ENCODE measurements at places on chromosomes 2 and 18.

DNA sequence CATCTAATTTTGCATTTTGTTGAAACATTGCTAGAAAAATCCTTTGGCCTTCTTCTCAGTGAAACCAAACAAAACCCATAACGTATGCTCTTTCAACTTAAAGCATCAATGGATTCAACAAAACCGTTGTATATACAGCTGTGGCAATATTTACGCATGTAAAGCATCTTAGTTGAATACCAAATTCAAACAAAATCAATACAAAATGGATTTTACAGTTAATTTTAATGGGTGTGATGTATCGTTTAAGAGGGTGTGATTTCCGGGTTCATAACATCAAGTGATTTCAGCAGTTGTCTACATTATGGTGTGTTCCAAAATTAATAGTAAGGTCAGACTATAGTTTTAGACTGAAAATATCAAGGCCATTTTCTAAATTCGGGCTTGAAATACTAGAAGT lies 198.2 kb downstream of the TGIF1 start:
- DNase-seq = no peak

GRCh38 chr2:230905448-230906421 lies 19.3 kb downstream of the GPR55 start:
- peak; percentile 72 for DNase-seq

GRCh38 chr2:173196080-173196479 lies 120.4 kb downstream of the MAP3K20 start:
- DNase-seq = no peak

GRCh38 chr18:77530732-77531131 lies 281.1 kb downstream of the GALR1 start:
- no peak for DNase-seq

GRCh38 chr18:44411262-44411905 lies 269.3 kb upstream of the SETBP1 start:
- DNase-seq = no peak

DNA sequence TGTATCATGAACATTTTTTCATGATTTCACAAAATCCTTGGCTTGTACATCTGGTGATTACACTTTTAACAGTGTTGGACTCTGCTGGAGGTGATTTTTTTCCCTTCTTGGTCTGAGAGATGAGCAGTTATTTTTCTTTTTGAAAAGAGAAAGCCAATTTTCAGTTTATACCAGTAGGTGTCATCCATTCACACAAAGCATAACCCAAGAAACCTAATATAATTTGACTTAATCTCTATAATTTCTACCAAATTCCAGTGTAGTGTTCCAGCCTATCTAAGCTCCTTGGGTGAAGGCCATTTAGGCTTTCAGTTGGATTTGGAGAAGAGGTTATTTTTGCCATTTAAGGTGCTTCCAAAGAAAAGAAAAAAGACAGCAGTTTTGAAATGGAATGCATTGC lies 7.7 kb upstream of the ICOS start:
- no peak for DNase-seq

DNA sequence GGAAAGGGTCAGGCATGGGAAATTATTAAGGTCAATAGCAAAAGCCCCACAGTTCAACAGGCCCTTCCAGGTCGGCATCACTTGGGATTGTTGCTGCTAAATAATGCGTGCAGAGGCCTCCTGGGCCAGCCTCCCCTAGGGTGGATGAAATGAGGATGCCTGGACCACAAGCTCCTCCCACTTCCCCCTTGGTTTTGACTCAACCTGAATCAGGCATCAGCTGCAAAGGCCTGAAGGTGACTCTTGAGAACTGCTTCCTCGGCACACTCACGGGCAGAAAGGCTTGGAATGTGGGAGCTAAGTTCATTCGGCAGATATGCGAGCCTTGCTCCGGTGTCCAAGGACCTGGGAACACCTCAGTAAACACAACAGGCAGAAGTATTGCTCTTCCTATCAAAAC lies 69.3 kb downstream of the MBP start:
- peak; percentile 58 for DNase-seq

DNA sequence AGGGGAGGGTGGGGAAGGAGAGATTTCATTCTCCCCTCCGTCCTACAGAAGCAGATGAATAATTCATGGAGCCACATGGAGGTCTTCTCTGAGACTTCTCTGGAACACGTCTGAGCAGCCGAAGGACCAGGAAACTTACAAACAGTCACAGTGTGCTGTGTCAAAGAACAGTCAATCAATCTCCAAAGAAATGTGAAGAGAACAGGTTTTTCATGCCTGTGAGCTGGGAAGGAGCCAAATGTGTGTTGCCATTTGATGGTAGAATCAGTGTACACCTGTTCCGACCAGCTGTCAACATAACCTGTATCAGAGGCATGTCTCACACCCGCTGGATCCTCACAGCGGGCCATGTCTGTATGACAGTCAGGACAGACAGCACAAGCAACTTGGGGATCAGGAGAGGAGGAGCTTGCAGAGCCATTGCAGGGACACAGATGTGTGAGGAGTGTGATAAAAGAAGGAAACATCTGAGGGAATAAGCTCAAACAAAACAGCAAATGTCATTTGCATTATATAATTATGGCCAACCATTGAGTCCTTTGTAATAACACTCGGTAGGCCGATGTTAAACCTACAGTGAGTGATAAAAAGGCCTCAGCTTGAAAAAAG lies 298.5 kb downstream of the EN1 start:
- no peak for DNase-seq

DNA sequence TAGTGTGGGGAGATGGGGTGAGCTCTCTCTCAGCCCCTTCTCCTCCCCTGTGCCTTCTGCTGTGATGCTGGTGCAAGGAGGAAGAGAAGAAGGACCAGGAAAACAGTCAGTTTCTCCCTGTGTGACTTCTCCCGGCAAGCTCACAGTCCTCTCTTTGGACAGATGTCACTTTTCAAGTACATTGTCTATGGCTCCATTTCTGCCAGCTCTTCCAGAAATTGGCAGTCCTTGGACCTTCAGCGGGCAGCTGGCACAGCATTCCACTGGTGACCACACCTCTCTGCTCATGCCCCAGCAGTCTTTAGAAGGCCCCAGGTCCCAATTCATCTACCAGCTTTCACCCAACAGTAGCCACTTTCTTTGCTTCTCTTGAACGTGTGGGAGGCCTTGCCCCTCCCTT lies 63.9 kb downstream of the AOX1 start:
- DNase-seq = no peak

DNA sequence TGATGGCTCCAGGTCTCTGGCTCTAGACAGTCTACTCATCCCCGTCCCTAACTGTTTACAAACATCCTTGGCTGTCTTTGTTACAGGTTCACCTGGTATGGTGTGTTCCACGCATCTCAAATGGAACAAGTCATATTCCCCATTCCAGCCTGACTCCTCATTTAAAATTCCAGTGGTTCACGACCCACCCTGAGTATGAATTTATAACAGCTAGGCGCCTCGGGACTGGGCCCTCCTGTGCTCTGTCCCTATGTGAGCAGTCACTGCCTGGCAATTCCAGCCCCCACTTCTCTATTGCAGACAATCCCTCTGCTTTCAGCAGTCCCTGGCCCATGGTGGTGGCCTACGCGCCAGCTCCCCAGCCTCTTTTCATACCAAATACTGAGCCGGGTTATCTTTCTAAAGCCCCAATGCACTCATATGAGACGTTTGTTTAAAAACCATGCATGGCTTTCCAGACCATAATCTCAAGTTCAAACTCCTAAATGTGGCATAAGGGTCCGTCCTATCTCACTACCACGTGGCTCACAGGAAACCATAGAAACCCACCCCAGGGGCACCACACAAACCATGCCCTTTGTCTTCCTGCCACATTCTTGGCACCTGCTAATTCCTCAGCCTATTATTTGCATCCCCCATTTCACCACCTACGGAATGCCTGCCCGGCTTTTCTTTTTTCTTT lies 1.6 kb downstream of the SERPINB8 start:
- no peak for DNase-seq

GRCh38 chr2:52335727-52336126 lies 1303.8 kb upstream of the NRXN1 start:
- DNase-seq = no peak

DNA sequence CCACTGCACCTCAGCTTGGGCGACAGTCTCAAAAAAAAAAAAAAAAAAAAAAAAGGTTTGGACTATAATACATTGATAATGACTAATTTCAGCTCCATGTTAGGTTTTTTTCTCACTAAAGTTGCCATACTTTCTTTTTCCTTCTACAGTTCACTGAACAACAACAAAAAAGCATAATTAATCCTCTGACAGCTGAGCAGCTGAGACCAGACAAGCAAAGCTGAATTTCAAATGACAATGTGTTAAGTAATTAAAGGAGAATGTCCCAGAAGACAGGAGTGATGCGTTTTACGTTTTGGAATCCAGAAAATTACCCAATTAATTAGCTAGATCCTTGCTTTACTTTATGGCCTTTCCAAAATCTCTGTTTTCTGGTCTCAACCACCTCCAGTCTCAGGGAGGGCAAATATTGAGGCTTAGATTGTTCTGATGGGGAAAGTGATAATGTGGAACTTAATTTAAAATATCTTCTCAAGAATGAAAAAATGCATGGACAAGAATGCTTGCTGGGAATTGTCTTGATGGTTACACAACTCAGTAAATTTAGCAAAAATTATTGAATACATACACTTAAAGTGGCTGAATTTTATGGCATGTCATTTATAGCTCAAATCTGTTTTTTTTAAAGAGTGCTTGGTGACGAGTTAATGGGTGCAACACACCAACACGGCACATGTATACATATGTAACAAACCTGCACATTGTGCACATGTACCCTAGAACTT lies 17.4 kb upstream of the RMDN2 start:
- no peak for DNase-seq

DNA sequence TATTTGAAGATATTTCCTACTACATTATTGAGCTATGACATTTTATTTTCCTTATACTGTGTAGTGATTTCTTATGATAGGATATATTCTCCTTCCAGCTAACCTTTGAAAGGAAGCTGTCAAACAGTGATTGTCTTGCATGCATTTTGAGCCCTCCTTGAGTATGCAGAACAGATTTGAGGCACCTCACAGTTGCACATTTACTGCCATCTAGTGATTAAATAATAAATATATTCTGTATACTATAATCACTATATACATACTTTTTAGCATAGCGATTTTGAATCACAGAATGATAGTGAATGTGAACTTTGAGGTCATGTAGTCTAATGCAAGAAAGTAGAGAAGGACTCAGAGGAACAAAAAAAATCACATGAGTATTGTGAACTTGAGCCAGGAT lies 268.4 kb upstream of the CDH19 start:
- no peak for DNase-seq

DNA sequence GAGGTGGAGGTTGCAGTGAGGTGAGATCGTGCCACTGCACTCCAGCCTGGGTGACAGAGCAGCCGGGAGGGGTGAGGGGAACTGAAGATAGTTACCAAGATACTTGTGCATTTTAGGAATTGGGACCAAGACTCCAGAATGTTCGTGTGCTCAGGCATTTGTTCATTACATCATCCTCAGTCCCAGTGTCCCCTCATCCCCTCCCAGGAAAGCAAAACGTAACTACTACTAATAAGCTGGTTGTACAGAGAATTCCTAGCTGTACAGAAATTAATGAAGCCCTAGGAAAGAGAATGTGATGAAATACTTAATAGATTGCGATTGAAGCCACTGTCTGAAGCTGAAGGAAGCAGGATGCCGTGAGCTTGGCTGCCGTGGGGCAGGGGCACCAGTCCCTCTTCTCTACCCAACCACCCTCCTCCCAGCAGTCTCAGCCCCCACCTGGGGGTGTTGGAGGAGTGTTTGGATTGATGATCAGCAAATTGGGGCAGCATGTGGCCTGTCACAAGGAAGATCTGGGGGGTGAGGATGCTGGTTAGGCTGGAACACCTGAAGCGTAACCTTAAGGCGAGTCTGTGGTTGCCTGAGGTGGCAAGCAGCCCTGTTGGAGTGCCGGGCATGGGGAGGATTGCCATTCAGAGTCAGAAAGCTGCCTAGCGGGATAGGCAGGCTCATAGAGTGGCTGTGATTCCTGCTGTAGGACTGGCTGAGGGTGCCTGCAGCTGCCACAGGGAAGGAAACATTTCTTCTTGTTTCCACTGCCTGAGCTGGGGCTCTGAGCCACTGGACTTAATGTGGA lies 140.9 kb downstream of the SH3RF3 start:
- no peak for DNase-seq

GRCh38 chr2:134231965-134232340 lies 21.9 kb upstream of the MGAT5 start:
- DNase-seq = no peak

Measured in activated T-cell treated with anti-CD3 and anti-CD28 coated beads for 1 hour (primary cell).